Mesothelial cell of epicardium (in vitro differentiated cells): ENCODE measurements at places on chromosomes 16 and 17. TPM values are rescaled to one million over a fixed set of nuclear protein-coding genes. Genes with fewer than 3 reads are reported as not detected.

GRCh38 chr16:80924372-80924978 lies 82.2 kb downstream of the CMC2 start:
- DNase-seq, result no peak

The LRRC75A gene
- total RNA-seq, result 4.0 to 4.5 TPM (median 4.3 TPM) in 3 replicates

- no peak for DNase-seq
These were observed 60.2 kb downstream of the RAI1 start for GRCh38 chr17:17741349-17742023.

DNA sequence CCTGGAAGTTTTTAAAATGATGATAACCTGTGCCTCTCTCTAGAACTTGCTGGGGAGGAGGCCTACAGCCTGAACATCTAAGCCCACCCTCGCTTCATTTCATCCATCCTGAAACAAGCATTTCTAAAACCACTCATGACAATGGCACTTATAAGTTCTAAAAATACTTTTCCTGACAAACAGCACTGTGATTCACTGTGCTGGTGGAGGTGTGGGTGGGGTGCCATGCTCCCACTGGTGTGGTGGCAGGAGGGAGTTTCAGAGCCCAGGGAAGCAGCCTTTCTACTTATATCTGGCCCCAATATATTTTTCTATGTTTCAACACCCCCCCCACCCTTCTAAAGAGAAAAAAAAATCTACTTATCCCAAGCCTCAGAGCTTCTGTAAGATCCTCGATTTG lies 52.6 kb downstream of the RAB11FIP4 start:
- DNase-seq, result no peak

The ITGAD gene
- total RNA-seq, result not detected in 3 replicates

- no peak for DNase-seq
These were observed 28.2 kb downstream of the USP31 start for GRCh38 chr16:23121024-23121423.

DNA sequence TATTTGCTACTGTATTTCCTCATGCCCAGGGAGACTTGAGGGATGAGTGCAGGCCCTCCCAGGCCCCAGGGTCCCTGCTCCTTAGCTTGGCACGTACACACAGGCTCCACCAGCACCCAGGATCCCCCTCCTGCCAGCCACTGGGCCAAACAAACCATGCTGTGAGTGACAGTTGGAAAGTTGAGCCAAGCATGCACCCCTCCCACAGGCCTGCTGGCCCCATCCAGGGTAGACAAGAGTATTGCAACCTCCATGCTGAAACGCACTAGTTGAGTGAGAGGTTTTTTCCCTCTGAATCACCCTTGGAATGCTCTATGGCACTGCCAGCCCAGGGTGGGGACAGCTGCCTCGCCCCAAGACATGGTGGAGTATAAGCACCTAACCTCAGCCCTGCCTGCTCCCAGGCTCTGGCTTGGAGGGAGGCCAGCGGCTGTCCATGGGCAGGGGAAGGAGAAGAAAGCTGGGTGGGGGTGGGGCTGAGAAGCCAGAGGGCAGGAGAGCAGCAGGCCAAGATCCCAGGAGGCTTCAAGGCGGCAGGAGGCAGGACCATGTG lies 49.6 kb downstream of the PITPNM3 start:
- no peak for DNase-seq

GRCh38 chr17:74860229-74860871 lies 665 bp upstream of the GRIN2C start:
- no peak for DNase-seq

- no peak for DNase-seq
These were observed 27.9 kb upstream of the PMFBP1 start for GRCh38 chr16:72199761-72200337.
